NCI-H526 (cell line): ENCODE measurements at places on chromosomes 6 and 20.

GRCh38 chr6:80335121-80335531, 228.7 kb downstream of the BCKDHB start:
- no peak for DNase-seq

DNA sequence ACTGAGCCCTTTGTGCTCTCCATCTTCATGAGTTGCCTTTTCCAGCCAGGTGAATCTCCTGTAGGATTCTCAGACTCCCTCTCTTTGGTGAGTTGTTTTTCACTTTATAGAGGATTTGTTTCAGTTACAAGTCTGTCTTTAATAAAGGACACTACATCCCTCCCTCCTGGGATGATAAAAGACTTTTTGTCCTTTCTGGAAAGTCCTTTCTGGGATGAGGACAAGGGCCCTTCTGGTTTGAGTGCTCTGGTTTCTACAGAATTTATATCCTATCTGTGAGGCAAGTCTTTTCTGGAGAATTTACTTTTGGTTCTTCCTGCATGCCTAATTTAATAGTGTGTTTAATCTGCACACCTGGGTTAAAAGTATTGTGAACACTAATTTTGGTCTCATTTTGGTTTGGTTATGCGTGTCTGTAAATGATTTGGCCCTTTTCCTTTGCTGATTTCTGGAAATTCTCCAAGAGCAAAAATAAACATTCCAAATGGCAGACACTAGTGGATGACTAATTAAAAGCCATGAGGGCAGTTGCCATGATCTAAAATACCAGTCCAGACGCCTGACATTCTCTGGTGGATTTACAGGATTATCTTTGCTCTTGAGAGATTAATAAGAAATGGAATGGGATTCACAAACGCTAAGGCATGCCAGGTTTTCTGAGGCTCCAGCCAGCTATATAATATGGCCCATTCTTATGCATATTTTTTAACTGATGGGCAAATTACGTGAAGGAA, 44.8 kb downstream of the TCP11 start:
- DNase-seq: no peak

- no peak for DNase-seq
Observed at GRCh38 chr6:46915866-46916265, 5.9 kb downstream of the ADGRF5 start.

DNA sequence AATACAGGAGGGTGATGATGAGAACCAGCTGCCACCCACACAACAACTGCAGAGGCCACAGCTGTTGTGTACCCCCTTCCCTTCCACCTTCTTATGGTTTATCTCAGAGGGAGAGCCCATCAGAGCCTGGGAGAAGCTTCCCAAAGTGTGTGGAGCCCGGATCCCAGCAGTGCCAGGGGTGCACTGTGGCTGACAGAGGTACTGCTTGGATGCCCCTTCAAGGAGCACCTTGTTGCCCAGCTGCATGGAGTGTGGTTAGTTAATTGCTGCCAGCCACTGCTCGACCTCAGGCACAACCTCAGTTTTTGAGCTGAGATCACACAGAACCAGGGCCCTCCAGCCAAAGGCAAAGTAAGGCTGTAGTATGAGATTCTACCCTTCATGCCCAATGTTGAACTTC, 13.0 kb downstream of the PI3 start:
- no peak for DNase-seq

GRCh38 chr6:704046-704445, 11.1 kb upstream of the EXOC2 start:
- DNase-seq: peak; percentile 2

GRCh38 chr6:31791324-31792089, 4.0 kb downstream of the VARS1 start:
- peak; percentile 61 for DNase-seq

GRCh38 chr6:33668914-33669313, 42.6 kb downstream of the UQCC2 start:
- DNase-seq: peak; percentile 50

GRCh38 chr6:148432462-148433195, 90.0 kb downstream of the SASH1 start:
- no peak for DNase-seq

- DNase-seq: peak; percentile 52
Observed at GRCh38 chr6:17281497-17282481, 628 bp downstream of the RBM24 start.

DNA sequence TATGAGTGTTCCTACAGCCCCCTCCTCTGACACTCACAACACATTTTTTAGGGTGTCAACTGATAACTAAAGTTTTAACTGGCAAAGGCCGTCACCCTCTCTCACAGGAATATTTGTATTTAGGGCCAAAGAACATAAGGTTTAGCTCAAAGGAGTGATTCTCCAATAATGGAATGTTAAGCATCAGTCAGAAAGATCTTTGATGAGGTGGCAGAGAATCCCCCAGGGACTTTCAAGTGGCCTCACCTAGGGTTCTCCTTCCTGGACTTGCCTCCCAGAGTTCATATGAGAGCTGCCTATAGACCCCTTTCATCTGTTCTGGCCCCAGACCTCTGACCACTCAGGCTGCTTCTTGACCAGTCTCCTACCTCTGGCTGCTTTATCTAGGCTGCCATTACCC, 7.4 kb upstream of the SCUBE3 start:
- no peak for DNase-seq

GRCh38 chr6:101090281-101090680, 209.2 kb upstream of the ASCC3 start:
- DNase-seq: no peak

- no peak for DNase-seq
Observed at GRCh38 chr20:33830371-33830770, 19.2 kb downstream of the CHMP4B start.
